ENCODE measurements at places on chromosomes 6 and 20.

DNA sequence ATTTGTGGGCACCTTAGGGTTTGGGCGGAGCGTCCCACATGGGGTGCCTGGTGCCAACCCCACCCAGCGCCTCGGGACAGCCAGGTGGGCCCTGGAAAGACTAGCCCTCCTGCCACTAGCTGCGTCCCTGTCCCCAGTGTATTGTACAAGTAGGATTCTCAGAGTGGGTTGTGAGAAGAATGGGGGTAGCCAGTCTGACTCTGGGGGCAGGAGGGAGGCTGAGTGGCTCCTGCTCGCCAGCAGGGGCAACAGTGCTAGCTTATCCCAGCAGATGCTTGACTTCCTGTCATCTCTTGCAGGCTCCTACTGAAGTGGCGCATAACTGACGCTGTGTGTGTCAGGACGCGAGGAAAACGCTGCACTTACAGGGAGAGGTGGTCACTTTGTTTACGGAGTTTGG lies 9.3 kb downstream of the PSMA7 start:
- no peak for DNase-seq

GRCh38 chr6:42338744-42339222 lies 112.9 kb downstream of the TRERF1 start:
- no peak for DNase-seq

GRCh38 chr6:118746145-118746824 lies 94.9 kb upstream of the CEP85L start:
- no peak for DNase-seq

- DNase-seq, result no peak
Measured at GRCh38 chr20:61765081-61765870, 300.4 kb downstream of the TAF4 start.

DNA sequence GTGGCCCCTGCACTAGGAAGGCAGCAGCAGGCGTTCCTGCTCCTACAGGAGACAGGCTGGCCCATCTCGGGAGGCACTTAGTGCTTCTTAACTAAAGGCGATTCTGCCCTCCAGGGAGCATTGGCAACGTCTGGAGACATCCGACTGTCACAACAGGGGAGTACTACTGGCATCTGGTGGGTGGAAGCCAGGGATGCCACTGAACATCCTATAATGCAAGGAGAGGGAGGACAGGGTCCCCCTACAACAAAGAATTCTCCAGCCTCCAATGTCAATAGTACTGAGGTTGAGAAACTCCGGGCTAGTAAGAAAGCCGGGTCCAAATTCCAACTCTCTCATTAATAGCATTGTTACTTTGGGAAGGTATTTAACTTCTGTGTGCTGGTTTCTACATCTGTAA lies 119.4 kb upstream of the ARMC2 start:
- DNase-seq, result no peak

DNA sequence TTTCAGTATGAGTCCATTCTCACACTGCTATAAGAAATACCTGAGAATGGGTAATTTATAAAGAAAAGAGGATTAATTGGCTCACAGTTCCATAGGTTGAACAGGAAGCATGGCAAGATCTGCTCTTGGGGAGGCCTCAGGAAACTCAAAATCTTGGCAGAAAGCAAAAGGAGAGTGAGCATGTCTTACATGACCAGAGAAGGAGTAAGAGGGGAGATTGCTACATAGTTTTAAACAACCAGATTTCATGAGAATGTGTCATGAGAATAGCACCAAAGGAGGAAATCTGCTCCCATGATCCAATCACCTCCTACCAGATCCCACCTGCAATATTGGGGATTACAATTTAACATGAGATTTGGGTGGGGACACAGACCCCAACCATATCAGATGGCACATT lies 672.4 kb downstream of the HTR1B start:
- no peak for DNase-seq

DNA sequence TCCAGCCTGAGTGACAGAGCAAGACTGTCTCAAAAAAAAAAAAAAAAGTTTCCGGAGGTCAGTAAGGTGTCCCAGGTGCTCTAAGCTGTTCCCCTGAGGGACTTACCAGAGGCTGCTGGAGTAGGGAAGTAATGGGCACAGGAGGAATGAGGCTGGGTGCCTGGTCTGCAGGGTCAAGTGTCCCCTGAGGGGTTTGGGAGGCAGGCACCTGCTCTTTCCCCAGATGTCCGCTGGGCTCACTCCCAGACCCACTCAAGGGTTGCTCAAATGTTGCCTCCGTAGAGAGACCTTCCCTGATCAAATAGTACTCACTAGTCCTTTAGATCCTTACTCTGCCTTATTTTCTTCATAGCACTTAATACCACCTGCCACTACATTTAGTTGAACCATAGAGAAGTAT lies 5.4 kb upstream of the MAPK13 start:
- no peak for DNase-seq

DNA sequence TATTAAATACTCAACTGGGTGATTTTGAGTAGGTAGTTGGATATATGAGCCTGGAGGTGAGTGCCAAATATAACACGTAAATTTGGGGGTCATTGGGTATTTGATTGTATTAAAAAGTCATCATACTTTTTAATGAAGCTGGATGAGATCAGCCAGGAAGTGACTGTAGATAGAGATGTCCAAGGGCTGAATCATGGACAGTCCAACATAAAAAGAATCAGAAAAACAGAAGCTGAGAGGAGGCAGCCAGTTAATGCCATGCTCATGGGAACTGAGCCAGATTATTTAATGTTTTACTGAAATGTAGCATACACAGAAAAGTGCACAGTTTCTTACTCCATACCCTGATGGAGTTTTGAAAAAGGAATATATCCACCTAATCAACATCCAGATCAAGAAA lies 435.5 kb upstream of the PLCB4 start:
- no peak for DNase-seq

GRCh38 chr6:148794797-148795196 lies 48.0 kb downstream of the UST start:
- no peak for DNase-seq

DNA sequence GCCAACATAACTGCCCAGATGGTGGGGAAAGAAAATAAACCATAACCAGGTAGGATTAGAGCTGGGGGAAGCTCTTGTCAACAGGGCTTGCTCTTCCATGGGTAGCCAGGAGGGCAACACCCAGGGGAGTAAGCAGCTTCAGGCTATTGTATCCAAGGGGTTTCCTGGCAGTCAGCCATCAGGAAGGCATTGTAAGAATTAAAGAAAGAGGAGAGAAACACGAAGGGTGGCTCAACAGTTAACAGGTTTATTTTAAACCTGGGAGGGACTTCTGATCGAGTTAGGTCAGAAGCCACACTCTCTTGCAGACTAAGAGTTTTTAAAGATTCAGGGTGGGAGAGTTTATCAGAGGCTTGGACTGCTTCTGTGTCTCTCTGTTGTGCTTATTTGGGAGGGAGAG lies 114.2 kb downstream of the QRSL1 start:
- DNase-seq, result no peak

DNA sequence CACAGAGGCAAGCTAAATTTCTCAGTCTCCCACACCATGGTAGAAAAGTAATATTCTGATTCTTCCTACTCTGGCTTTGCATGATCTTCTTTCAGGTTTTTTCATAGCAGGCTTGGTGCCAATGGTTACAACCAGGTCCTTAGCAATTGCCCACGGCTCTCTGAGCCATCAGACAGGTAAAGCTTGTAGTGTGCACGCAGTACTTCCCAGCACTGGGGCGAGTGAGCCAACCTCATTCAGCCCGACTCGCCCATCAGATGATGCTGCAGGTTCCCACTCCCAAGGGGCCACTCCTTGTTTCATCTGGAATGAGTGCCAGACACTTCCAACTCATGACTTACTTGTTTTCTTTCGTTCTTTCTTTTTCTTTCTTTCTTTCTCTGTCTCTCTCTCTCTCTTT lies 78.3 kb downstream of the PERP start:
- no peak for DNase-seq

DNA sequence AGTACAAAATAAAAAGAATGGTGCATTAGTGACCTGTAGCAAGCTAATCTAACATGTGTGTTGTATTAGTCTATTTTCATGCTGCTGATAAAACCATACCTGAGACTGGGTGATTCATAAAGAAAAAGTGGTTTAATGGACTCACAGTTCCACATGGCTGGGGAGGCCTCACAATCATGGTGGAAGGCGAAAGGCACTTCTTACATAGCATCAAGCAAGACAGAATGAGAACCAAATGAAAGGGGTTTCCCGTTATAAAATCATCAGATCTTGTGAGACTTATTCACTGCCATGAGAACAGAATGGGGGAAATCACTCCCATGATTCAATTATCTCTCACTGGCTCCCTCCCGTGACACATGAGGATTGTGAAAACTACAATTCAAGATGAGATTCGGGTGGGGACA lies 45.4 kb upstream of the AIG1 start:
- no peak for DNase-seq

DNA sequence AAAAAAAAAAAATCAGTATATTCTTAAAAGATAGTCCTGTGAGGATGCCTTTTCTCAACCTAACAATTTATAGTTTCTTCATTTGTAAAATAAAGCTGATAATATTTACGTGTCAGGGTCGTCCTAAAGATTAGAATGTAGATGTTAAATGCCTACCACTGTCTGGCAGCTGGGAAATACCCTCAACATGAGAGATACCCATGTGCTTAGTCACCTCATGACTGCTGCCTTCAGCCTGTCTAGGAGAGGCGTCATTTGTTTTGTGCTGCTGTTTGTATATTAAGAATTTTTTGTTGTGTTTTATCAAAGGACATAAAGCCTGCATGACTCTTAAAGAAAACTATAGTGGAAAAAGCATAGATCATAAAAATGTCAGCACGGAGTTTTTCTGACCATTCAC lies 9.5 kb downstream of the FAM120B start:
- DNase-seq, result no peak

- no peak for DNase-seq
Measured at GRCh38 chr20:44633187-44633810, 18.2 kb downstream of the ADA start.

GRCh38 chr6:158431036-158431435 lies 118.8 kb downstream of the TULP4 start:
- no peak for DNase-seq

GRCh38 chr6:129454488-129454887 lies 255.5 kb downstream of the ARHGAP18 start:
- DNase-seq, result no peak

DNA sequence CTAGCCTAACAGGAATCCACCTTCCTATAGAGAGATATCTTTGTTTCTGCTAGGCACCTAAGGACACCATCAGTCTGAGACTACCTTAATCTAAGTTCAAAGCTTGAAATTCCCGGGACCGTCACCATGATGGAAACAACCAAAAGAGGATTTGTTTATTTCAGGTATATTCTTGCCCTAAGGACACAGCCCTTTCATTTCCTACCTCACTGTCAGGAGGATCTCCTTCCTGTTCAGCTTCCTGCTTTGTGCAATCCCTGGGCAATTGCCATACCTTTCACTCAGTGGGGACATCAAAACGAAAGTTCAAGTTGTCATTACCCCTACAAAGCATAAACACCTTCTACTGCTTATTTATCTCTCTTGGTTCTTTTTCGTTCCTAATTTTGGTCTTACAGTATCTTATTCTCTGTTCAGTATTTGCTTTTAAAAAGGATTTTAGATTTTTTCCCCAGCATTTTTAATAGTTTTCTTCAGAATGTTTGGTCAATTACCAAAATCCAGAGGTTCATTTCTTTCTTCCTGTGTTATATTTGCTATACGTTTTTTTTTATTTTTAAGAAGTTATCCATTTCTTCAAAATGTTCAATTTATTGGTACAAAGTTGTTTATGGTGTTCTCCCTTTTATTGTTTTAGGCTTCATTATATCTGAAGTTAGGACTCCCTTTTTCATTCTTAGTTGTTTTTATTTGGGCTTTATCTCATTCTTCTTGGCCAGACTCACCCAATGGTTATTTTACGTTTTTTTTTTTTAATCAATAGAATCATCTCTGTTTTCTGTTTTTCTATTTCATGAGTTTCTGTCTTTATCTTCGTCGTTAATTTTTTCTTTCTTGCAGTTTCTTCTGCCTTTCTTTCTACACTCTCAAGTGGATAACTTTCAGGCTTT lies 13.0 kb upstream of the TBPL1 start:
- no peak for DNase-seq

DNA sequence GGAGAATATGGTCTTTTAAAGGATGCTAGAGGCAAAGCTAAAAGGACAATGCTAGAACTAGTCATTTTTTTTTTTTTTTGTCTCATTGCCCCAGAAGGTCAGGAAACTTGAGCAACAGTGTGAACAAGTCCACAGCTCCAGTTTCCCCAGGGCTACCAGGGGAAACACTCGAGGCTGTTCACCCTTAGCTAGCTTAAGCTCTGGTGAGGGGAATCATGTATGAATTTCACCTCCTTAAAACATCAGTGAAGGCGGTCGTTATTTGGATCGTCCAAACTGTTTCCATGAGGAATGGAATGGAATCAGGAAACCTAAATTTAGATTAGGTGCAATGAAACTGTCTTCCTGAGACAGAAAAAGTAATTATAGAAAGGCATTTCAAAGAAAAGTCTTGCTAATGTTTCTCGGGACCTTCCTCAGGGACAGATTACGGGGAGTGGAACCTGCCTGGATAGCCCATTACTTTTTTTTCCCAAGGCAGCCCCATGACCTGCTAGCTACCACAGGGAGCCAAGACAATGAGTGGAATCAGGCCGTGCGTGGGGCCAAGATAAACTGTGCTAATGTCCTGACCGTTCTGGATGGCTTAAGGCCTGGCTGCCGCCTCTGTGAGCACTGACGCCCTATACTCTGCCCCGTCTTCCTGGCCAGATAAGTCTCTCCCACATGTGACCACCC lies 164.8 kb upstream of the SGK1 start:
- DNase-seq, result no peak

- peak; percentile 72 for DNase-seq
Measured at GRCh38 chr6:26055719-26056582, 31.3 kb upstream of the HFE start.
